ENCODE measurements at places on chromosomes 12 and 14.

DNA sequence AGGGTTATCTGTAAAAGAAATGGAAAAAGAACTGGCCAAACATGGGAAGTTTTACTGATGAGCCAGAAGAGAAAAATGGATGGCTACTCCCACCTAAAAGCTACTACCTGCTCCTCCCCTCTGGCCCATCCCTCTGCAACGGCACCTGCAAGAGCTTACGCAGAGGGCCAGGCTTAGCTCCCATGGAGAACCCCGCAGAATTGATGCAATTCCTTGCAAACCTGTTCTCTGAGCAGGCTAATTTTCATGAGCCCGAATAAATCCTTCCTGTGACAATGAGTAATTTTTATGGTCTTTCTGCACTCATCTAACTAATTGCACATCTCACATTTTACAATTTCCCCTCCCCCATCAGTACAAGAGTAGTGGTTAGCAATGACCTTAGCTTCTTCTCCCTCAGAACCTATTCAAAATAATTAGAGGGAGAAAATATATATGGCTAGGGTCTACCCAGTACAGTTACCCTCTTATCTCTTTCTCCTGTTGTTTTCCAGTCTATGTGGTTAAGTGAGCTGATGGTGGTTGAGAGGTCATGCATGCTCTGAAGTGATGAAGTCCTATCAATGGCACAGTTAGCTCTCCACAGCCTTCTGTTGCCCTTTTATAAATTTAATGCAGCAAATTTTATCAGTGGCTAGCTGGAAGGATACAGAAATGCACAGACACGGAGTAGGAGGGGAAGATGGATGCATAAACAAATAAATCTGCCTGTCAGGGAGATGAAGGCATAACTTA is 67.7 kb upstream of the NTF3 start:
- H3K4me3 ChIP-seq: no peak overlapping the region
- no peak overlapping the region for H3K27ac ChIP-seq

GRCh38 chr14:99807413-99808153 is 14.4 kb downstream of the EML1 start:
- H3K4me3 ChIP-seq: no peak overlapping the region
- H3K27me3 ChIP-seq: peaks cover 32% of the 10 kb centered on the region
- no peaks in the 10 kb centered on the region for H3K4me1 ChIP-seq
- no peak overlapping the region for H3K27ac ChIP-seq
- no peaks in the 10 kb centered on the region for H3K36me3 ChIP-seq

GRCh38 chr14:56390859-56391258 is 188.7 kb upstream of the TMEM260 start:
- peaks cover 20% of the 10 kb centered on the region for H3K36me3 ChIP-seq
- no peak overlapping the region for H3K27ac ChIP-seq
- no peaks in the 10 kb centered on the region for H3K4me1 ChIP-seq
- H3K27me3 ChIP-seq: peaks cover 8% of the 10 kb centered on the region

GRCh38 chr12:103571286-103571685 is 15.8 kb upstream of the STAB2 start:
- H3K27ac ChIP-seq: no peak overlapping the region
- no peak for DNase-seq
- H3K36me3 ChIP-seq: peaks cover 2% of the 10 kb centered on the region
- no peak overlapping the region for H3K4me3 ChIP-seq
- H3K27me3 ChIP-seq: peaks cover 86% of the 10 kb centered on the region
- H3K4me1 ChIP-seq: peaks cover 5% of the 10 kb centered on the region

DNA sequence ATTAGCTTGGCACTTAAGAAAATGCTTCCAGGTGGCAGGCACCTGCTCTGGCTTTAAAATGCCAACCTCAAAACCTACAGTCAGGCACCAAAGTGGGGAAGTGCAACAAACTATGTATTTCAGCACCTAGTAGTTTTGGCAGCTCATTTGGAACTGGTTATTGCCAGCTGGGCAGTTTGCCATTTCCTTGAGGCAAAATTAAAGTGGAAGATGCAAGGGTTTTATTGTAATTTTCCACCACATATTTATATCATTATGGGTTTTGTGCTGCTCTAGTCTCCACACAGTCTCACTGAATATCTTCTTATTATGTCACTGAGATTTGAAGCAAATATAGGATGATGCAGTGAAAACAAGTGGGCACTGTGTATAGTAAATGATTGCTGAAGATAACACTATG is 117.0 kb downstream of the PRKD1 start:
- no peak overlapping the region for H3K27ac ChIP-seq
- no peaks in the 10 kb centered on the region for H3K4me1 ChIP-seq
- no peaks in the 10 kb centered on the region for H3K36me3 ChIP-seq

DNA sequence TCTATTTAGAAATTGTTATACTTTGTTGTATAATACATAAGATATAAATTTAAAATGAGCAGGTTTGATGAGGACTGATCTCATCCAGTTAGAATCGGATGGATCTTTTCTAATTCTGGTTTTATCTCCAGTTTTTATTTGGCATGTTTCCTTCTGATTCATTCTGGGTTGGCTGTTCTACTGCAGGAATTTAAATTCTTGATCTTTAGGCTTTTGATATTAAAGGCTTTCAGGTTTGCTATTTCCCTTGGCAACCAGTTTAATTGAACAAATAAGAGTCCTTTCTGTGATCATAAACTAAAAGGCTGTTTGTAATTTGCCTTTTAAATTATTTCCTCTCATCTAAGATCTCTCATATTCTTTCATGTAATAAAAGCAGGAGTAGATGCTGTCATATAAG is 83.4 kb downstream of the PDE6H start:
- peaks cover 3% of the 10 kb centered on the region for H3K4me1 ChIP-seq
- no peak for DNase-seq
- H3K27me3 ChIP-seq: peaks cover 13% of the 10 kb centered on the region
- H3K36me3 ChIP-seq: no peaks in the 10 kb centered on the region

- no peak overlapping the region for H3K4me3 ChIP-seq
- peak; percentile 27 for DNase-seq
- H3K4me1 ChIP-seq: no peaks in the 10 kb centered on the region
- peaks cover 1% of the 10 kb centered on the region for H3K27me3 ChIP-seq
- H3K27ac ChIP-seq: no peak overlapping the region
These were observed 274.1 kb downstream of the ALG10 start for GRCh38 chr12:34296143-34297041.

GRCh38 chr12:84463741-84464495 is 448.7 kb downstream of the SLC6A15 start:
- H3K4me3 ChIP-seq: no peak overlapping the region
- no peak overlapping the region for H3K27ac ChIP-seq
- no peaks in the 10 kb centered on the region for H3K4me1 ChIP-seq
- DNase-seq: no peak

DNA sequence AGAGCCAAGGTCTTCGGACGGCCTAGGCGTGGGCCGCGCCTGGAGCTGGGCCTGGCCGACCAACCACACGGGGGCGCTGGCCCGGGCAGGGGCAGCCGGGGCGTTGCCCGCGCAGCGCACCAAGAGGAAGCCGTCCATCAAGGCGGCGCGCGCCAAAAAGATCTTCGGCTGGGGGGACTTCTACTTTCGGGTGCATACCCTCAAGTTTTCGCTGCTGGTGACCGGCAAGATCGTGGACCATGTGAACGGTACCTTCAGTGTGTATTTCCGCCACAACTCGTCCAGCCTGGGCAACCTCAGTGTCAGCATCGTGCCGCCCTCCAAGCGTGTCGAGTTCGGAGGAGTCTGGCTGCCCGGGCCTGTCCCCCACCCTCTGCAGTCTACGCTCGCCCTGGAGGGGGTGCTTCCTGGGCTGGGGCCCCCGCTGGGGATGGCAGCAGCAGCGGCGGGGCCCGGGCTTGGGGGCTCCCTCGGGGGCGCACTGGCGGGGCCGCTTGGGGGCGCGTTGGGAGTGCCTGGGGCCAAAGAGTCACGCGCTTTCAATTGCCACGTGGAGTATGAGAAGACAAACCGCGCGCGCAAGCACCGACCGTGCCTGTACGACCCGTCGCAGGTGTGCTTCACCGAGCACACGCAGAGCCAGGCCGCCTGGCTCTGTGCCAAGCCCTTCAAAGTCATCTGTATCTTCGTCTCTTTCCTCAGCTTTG is 4.4 kb upstream of the SHMT2 start:
- peaks cover 6% of the 10 kb centered on the region for H3K36me3 ChIP-seq
- peak; percentile 80 for DNase-seq
- peak overlapping the region; percentile 66 for H3K27ac ChIP-seq
- H3K27me3 ChIP-seq: peaks cover 48% of the 10 kb centered on the region
- peaks cover 72% of the 10 kb centered on the region for H3K4me1 ChIP-seq

DNA sequence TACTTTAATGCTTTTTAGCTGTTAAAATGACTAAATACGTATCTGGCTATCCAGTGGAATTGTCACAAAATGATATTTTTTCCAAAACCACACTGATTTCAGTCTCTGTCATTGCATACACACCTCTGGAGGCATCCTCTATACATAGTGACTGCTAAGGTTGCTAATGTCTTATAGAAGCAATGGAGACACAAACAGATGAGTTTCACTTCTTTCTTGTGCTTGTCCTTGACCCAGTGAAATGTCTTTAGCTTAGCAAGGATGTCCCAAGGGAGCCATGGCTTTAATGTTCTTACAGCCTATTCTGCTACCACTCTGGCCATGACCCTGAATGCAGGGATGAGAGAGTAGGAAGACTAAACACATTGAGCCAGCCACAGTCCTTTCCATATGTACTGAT is 90.3 kb downstream of the TPH2 start:
- no peaks in the 10 kb centered on the region for H3K36me3 ChIP-seq
- peaks cover 1% of the 10 kb centered on the region for H3K27me3 ChIP-seq
- no peak overlapping the region for H3K4me3 ChIP-seq
- no peak for DNase-seq
- H3K27ac ChIP-seq: no peak overlapping the region
- no peaks in the 10 kb centered on the region for H3K4me1 ChIP-seq

- no peak overlapping the region for H3K4me3 ChIP-seq
- no peaks in the 10 kb centered on the region for H3K27me3 ChIP-seq
- no peak overlapping the region for H3K27ac ChIP-seq
- H3K4me1 ChIP-seq: peaks cover 23% of the 10 kb centered on the region
- DNase-seq: no peak
These were observed 3.6 kb upstream of the VRK1 start for GRCh38 chr14:96793547-96793946.

GRCh38 chr12:92436856-92437255 is 265.9 kb upstream of the PLEKHG7 start:
- H3K4me1 ChIP-seq: peaks cover 84% of the 10 kb centered on the region
- H3K27me3 ChIP-seq: no peaks in the 10 kb centered on the region
- no peak overlapping the region for H3K4me3 ChIP-seq
- no peaks in the 10 kb centered on the region for H3K36me3 ChIP-seq
- DNase-seq: no peak

DNA sequence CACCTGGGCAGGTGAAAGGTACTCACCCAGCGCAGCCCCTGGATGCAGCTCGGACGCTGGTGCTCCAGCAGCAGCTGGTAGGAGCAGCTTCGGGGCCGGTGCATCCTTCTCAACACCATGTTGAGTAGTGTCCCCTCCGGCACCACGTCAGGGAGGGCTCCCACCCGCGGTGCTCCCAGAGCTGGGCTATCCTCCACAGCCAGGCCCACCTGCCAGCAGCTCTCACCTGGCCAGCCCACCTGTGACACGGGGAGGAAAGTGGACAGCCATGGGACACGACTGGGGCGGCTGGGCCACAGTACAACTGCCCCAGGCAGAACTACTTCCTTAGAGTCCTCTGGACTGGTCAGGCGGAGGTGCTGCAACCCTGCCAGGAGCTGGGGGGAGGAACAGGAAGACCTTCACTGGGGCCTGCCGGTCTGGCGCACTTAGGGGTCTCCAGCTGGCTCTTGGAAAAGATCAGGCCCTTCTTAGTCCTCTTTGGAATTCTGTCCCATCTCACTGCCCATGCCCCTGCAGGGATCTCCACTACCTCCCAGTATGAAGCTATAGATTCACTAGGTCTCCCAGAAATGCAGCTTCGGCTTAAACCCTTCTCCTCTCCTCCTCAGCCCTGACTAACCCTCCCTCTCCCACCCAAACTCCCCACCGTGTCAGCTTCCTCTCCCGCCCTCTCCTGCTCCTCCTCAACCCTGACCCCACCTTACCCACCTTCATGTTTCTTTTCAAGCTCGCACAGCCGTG is 668 bp downstream of the RAPGEF3 start:
- DNase-seq: no peak
- H3K27me3 ChIP-seq: no peaks in the 10 kb centered on the region
- H3K27ac ChIP-seq: no peak overlapping the region
- peak overlapping the region; percentile 79 for H3K4me3 ChIP-seq
- H3K4me1 ChIP-seq: peaks cover 30% of the 10 kb centered on the region

DNA sequence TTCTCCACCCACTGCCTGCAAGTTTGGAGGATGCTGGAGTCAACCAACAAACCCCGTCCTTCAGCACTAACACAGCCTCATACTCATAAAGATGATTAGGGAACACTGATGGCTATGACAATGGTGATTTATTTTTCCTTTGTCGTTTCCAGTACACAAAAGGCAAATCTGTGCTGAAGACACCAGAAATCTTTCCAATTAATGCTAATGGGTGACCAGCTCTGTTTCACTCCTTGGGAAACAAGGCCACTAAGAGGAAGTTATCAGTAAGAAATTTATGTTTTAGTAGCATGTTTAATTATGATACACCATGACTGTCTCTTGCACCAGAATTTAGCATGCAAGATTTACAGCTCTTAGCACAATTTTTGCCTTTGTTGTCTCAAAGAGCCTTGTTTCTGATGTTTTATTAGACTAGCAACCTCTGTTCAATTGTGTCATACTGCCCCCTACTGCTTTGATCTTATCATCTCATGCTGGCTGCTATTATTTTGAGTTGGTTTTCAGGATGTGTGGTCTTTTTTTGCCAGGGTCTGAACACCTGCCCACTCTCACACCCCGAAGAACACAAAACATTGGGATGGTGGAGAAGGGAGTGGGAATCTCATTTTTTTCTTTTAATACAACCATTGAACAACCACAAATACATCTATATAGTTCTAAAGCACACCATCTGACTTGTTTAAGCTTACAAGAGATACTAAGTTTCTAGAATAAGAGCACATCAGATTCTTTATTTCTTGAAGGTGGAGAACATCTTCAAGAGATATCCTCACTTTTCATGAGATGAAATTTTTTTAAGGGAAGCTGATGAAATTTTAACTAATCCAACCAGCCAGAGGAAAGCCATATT is 160.9 kb downstream of the SPTSSA start:
- H3K27me3 ChIP-seq: peaks cover 14% of the 10 kb centered on the region
- no peaks in the 10 kb centered on the region for H3K36me3 ChIP-seq

- DNase-seq: no peak
- no peaks in the 10 kb centered on the region for H3K4me1 ChIP-seq
- no peaks in the 10 kb centered on the region for H3K36me3 ChIP-seq
These were observed 6.4 kb upstream of the TMED10 start for GRCh38 chr14:75182821-75183220.

GRCh38 chr12:66236969-66237368 is 48.0 kb downstream of the IRAK3 start:
- no peaks in the 10 kb centered on the region for H3K36me3 ChIP-seq
- peaks cover 48% of the 10 kb centered on the region for H3K27me3 ChIP-seq
- H3K4me3 ChIP-seq: no peak overlapping the region
- no peak overlapping the region for H3K27ac ChIP-seq
- H3K4me1 ChIP-seq: peaks cover 2% of the 10 kb centered on the region
